ENCODE measurements at places on chromosomes 6 and 20. TPM values are rescaled to one million over a fixed set of nuclear protein-coding genes. Genes with fewer than 3 reads are reported as not detected.

DNA sequence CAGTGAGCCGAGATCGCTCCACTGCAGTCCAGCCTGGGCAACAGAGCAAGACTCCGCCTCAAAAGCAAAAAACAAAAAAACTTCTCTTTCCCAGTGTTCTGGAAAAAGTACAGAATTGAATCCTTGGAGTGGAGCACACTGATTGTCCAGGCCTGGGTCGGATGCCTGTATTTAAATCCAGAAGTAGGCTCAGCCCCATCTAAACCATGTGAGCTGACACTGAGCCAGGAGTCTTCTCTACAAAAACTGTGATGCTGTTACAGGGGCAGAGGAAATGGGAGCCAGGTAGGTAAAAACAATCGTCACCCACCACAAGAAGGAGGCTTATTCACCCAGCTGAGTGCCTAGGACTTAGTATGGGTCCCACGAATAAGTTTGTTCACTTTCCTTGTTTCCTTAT is 43.0 kb upstream of the PTPN1 start:
- no peak overlapping the region for H3K27ac ChIP-seq
- H3K4me3 ChIP-seq: no peak overlapping the region
- H3K36me3 ChIP-seq: no peaks in the 10 kb centered on the region
- no peak for DNase-seq

DNA sequence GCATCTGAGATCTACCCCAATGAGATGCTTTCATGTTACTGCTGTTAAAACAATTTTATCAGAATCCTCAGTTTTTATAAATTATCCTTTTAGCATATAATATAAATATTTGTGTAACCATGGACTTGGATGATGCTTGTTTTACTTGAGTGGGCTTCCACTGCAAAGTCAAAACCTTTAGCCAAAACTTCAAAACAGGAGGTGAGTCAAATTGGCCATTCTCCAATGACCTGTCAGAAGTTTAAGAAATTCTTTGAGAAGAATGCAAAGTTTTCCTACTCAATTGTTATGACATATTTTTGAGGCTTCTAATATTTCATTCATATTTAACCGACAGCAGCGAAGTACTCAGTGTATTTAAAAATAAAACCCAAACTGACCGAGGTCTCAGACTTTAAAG is 507.9 kb downstream of the EYS start:
- no peaks in the 10 kb centered on the region for H3K4me1 ChIP-seq
- no peaks in the 10 kb centered on the region for H3K36me3 ChIP-seq
- H3K27ac ChIP-seq: no peak overlapping the region
- no peaks in the 10 kb centered on the region for H3K27me3 ChIP-seq
- no peak for DNase-seq
- no peak overlapping the region for H3K4me3 ChIP-seq

The THBS2 gene
- not detected for total RNA-seq

The TRIM10 gene
- not detected for total RNA-seq

GRCh38 chr6:16688984-16689636 is 72.2 kb downstream of the ATXN1 start:
- peaks cover 76% of the 10 kb centered on the region for H3K4me1 ChIP-seq
- peaks cover 20% of the 10 kb centered on the region for H3K36me3 ChIP-seq
- DNase-seq: no peak
- H3K4me3 ChIP-seq: no peak overlapping the region
- no peaks in the 10 kb centered on the region for H3K27me3 ChIP-seq
- peak overlapping the region; percentile 68 for H3K27ac ChIP-seq

DNA sequence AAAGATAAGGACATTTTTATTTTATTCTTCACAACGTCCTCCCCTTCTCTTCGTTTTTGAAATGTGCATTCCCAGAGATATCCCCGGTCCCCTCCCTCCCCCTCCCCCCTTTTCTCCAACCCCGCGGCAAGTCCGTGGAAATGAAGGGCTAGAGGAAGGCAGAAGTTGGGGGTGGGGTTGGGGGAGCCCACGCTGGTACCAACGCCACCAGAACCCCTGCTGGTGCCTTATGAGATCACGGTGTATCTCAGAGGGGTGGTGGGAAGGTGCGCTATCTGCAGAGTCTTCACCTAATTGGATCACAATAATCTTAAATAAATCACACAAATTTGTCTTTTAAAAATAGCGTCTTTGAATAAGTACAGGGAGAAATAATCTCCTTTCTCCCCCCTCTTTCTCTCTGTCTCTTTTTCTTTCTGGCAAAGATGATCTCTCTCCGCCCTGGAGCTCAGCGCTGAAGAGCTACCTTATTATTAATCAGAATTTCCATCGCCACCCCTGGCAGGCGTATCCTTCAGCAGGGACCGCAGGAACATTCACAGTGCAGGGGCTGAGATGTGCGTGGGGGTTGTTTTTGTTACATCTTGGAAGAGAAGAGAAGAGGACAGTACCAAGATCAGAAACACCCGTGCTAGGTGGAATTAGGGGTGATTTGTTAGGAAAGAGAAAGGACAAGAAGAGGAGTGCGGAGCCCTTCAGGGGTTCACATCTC is 915 bp downstream of the CLVS2 start:
- H3K27ac ChIP-seq: no peak overlapping the region
- H3K4me1 ChIP-seq: no peaks in the 10 kb centered on the region
- peaks cover 3% of the 10 kb centered on the region for H3K36me3 ChIP-seq
- no peak for DNase-seq
- no peak overlapping the region for H3K4me3 ChIP-seq

DNA sequence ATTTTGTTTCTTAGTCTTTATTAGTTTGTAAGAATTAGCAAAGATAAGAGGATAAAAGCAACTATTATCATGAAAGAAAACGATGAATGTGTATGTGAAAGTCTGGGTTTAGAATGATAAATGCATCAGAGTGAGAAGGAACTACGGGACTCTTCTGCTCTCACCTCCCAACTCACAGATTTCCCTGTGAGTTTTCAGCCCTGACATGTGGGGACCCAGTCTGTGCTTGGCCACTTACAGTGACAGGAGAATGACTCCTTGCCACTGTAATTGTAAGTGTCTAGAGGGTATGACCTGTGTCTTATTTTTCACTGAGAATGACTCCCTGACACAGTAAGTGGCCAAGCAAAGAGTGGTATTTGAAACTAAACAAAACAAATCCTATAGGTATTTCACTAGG is 2.5 kb downstream of the HLA-DPA1 start:
- DNase-seq: no peak
- no peak overlapping the region for H3K27ac ChIP-seq
- H3K27me3 ChIP-seq: peaks cover 4% of the 10 kb centered on the region
- peaks cover 22% of the 10 kb centered on the region for H3K4me1 ChIP-seq
- H3K36me3 ChIP-seq: peaks cover 5% of the 10 kb centered on the region
- H3K4me3 ChIP-seq: no peak overlapping the region

The SMIM8 gene
- 9.6 TPM for total RNA-seq

DNA sequence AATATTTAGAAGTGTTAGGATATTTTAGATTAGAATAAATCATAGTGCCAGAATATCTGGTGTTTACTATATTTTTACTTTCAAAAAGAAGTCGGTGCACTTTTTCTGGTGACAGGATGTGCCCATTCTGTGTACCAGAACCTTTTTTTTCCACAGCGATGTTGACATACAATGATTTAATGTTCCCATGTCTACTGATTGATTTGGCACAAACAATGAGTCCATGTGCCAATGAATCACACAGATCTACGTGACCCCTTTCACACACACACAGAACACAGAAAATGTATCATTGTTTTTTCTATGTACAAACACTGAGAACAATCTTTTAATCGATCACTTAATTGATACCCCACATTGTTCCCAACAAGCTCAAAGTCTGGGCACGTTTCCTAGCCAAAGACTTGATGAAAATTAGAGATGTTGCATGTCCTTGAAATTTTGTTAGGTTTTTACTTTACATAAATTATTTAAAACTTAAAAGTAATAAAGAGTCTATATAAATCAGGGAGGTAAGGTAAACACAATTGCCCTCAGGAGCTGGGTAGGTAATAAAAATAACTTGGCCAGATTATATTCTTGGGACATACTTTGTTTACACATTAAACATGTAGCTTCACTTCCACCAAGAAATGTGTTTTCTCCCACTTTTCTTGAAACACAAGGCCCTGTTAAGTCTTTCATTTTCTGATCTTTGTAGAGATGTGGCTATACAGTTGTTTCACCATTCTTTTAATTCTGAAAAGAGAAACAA is 36.4 kb upstream of the SOX4 start:
- H3K36me3 ChIP-seq: no peaks in the 10 kb centered on the region
- DNase-seq: no peak
- no peak overlapping the region for H3K27ac ChIP-seq

DNA sequence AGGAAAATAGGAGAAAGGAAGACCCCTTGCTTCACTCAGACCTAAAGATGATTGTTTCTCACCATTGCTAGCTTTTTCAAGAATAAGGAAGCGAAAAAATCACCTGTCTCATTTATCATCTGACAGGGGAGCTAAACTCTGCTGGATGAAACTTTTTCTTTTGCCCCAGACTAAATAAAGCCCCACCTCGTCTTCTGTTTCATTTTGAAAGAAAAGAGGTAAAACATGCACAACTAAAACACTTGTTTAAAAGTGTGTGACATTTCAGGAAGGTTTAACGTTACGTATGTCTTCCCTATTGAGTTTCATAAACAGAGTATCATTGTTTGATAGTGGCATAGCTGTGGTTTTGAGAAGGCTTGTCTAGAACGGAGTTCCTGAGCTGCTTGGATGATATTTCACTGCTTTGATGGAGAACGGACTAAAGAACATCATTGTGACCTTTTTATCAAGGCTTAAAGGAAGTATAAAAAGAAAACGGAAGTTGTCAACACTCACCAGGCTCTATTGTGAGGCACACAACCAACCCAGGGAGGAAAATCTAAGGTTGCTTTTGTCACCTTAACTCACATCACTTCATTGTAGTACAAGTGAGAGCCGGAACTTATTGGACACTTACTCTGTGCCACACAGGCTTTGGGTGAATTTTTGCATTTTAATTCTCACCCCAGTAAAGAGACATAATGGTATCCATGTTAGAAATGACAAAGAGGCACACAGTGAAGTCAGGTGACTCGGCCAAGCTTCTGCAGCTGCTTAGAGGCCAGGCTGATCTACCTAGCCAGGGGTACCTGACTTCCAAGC is 29.5 kb downstream of the TSHZ2 start:
- peak overlapping the region; percentile 93 for H3K27ac ChIP-seq
- DNase-seq: no peak
- peak overlapping the region; percentile 66 for H3K4me3 ChIP-seq
- no peaks in the 10 kb centered on the region for H3K27me3 ChIP-seq

GRCh38 chr6:129860908-129861665 is at the start of gene TMEM244:
TSS of gene TMEM244 (minus strand) at chr6:129861315. CDS start at chr6:129861188, 127 bp downstream.
- H3K36me3 ChIP-seq: no peaks in the 10 kb centered on the region
- no peaks in the 10 kb centered on the region for H3K27me3 ChIP-seq
- H3K4me1 ChIP-seq: peaks cover 11% of the 10 kb centered on the region
- no peak for DNase-seq

GRCh38 chr6:41780551-41781365 is at the start of gene PRICKLE4:
TSS of gene PRICKLE4 (plus strand) at chr6:41780782. CDS start at chr6:41783474, 2,692 bp downstream.
- H3K4me3 ChIP-seq: peak within 1 kb of the TSS; percentile 88
- H3K4me1 ChIP-seq: peaks cover 17% of the 10 kb centered on the region
- no peaks in the 10 kb centered on the region for H3K36me3 ChIP-seq
- DNase-seq: no peak
- peak within 1 kb of the TSS; percentile 70 for H3K27ac ChIP-seq

- peaks cover 8% of the 10 kb centered on the region for H3K27me3 ChIP-seq
- H3K36me3 ChIP-seq: no peaks in the 10 kb centered on the region
- H3K4me1 ChIP-seq: no peaks in the 10 kb centered on the region
These were observed 25.0 kb upstream of the SCGN start for GRCh38 chr6:25627001-25627400.

DNA sequence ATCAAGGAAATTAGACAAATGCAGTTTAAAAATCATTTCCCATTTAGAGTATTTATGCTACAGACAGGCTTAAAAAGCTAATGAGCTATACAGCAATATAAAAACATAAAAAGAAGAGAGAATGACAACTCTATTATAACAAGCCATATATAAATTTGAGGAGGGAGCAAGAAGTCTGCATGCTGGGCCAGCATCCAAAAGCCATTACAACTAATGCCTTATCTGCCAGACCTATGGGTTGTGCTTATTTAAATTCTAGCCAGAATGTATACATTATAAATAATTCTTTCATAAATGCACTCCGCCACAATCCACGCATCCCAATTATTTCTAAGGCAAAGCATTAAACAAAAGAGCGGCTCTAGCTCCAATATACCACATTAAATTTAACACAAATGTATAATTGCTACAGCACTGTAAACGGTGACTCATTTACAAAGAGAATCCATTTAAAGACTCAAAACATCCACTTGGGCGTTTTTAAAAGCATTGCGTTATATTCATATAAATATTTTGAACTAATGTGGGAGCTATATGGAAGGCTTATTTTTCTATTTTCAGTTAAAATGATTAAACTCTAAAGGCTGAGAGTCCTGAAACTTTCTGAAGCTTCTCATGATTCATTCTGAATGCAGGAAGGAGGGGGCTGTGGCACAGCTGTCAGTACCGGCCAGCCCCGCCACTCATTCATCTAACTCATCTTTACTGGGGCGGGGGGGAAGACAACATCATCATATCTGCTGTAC is 37.7 kb upstream of the RAB22A start:
- no peak overlapping the region for H3K27ac ChIP-seq
- no peaks in the 10 kb centered on the region for H3K27me3 ChIP-seq
- peaks cover 38% of the 10 kb centered on the region for H3K4me1 ChIP-seq
- DNase-seq: no peak
- peaks cover 45% of the 10 kb centered on the region for H3K36me3 ChIP-seq

The ANGPT4 gene
- not detected for total RNA-seq

The PNLDC1 gene
- total RNA-seq: not detected

DNA sequence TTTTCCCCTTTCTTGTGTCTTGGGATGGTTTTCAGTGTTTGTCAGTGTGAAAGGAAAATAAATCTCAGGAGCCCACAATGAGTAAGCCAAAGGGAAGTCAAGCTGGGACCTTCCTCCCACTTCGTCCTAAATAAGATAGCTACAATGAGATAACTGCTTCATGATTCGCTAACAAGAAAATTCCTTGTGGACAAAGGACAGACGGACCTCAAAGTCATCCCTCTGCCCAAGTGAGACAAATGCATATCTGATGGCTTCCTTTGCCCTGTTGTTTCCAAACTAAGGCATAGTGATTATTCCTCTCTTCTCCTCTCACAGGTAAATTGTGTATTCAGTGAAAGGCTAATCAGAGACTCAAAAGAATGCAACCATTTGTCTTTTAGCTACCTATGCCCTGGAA is 26.1 kb upstream of the ADTRP start:
- peaks cover 2% of the 10 kb centered on the region for H3K36me3 ChIP-seq
- no peak overlapping the region for H3K4me3 ChIP-seq
- no peak for DNase-seq
- no peaks in the 10 kb centered on the region for H3K27me3 ChIP-seq

- H3K36me3 ChIP-seq: no peaks in the 10 kb centered on the region
- no peak overlapping the region for H3K4me3 ChIP-seq
- no peak for DNase-seq
- no peak overlapping the region for H3K27ac ChIP-seq
- no peaks in the 10 kb centered on the region for H3K4me1 ChIP-seq
These were observed 116.8 kb downstream of the TFAP2B start for GRCh38 chr6:50935442-50935841.

GRCh38 chr20:14507711-14508110 is 170.3 kb upstream of the FLRT3 start:
- H3K4me3 ChIP-seq: no peak overlapping the region
- no peaks in the 10 kb centered on the region for H3K36me3 ChIP-seq
- no peak overlapping the region for H3K27ac ChIP-seq
- no peak for DNase-seq
- no peaks in the 10 kb centered on the region for H3K27me3 ChIP-seq

The FUT9 gene
- total RNA-seq: not detected

Measured in activated naive CD8-positive, alpha-beta T cell treated with anti-CD3 and anti-CD28 coated beads for 36 hours (primary cell).